Panc1 (cell line): ENCODE measurements at places on chromosomes 12 and 14.

GRCh38 chr14:73713803-73714655 lies at the start of gene PNMA1:
PNMA1 (minus strand) TSS chr14:73714384; CDS start chr14:73713639, 745 bp downstream.
- DNase-seq: no peak

- DNase-seq: no peak
Measured at GRCh38 chr12:47591795-47592194, 114.0 kb downstream of the RPAP3 start.

GRCh38 chr12:52036587-52037171 lies 14.6 kb upstream of the NR4A1 start:
- no peak for DNase-seq

GRCh38 chr12:47732504-47732903 lies 7.2 kb upstream of the ENDOU start:
- no peak for DNase-seq

- no peak for DNase-seq
Measured at GRCh38 chr12:52184813-52185212, 7.0 kb downstream of the KRT80 start.

GRCh38 chr14:61512026-61512834 lies 183.1 kb upstream of the HIF1A start:
- DNase-seq: no peak

DNA sequence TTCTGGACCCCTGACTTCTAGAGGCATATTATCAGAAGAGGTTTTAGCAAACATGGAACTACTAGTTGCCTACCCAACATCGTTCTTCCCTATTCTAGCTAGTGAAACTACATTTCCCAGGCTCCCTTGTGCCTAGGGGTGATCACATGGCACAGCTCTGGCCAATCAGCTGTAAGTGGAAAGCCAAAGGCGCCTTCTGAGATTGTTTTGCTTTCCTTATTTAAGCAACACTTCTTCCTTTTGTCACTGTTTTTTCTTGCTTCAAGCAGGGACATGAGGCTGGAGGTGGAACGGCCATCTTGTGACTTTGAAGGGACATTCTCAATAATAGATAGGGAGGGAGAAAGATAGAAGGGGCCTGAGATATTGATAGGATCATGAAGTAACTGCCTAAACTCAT lies 136.7 kb downstream of the ZNF664 start:
- no peak for DNase-seq

- DNase-seq: no peak
Measured at GRCh38 chr14:32702562-32702961, 236.1 kb upstream of the NPAS3 start.

DNA sequence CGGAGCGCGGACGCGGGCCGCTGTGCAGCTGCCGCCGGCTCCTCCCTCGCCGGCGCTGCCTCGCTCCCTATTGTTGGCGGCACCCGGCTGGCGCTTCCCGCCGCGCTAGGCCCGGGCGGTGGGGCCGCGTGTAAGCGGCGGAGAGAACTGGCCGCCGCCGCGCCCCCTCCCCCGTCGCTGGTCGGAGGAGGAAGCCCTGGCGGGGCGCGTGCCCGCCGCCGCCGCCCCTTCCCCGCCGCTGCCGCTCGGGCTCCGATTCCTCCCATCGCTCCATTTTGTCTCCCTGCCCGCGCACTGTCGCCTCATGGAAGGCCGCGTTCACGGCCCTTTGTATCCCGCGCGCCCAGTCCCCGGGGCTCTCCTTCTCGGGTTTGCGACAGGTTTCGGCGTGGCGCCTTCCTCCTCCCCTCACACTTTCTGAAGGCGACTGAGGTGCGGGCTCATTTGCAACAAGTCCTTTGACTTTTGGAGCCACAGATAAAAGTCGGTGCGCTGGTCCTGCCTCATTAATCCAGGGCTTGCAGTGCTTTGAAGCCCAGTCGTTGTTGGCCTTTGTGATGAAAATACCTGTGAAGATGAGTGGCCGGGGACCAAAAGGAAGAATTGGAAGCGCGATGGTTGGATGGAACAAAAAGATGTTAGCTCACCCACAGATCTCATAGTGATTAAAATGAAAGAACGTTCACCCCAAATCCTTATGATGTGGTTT lies 707 bp downstream of the CPSF6 start:
- DNase-seq: no peak

DNA sequence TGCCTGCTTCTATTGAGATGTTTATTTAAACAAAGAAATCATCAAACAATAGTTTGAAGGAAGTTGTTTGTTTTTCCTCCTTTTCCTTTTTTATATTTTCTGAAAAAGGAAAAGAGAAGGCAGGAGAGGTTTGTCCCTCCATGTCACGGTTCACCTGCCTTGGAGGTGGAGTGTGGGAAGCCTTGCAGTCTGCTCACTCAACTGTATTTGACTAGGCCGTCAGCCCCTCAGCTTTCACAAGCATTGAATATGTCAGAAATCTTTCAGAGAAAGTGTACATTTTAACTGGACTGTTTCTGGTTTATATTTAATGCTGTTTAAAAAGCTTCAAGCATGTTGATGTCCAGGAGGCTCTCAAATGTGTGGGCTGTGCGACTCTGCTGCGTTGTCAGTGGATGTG lies 370.4 kb downstream of the NPAS3 start:
- DNase-seq: no peak

GRCh38 chr14:91142214-91142668 lies 28.4 kb downstream of the DGLUCY start:
- DNase-seq: no peak

DNA sequence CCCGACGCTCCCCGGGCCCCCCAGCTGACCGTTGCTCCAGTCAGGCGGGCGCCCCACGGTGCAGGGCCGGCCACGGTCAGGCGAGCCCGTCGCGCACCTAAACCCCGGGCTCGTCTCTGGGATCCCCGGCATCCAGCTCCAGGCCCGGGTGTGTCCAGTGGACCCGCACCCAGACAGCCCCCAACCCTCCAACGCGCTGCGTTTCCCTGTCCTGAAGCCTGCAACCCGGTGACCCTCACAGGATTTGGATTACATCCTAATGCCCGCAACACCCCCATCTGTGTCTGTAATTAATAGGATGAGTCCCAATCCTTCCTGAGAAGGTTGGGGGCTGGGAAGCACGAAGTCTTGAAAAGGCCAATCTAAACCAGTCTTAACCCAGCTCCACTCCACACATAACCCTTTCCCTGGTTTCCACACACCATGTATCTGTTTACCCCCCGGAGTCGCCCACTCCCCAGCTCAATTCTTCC lies 10.4 kb downstream of the CPNE6 start:
- no peak for DNase-seq

DNA sequence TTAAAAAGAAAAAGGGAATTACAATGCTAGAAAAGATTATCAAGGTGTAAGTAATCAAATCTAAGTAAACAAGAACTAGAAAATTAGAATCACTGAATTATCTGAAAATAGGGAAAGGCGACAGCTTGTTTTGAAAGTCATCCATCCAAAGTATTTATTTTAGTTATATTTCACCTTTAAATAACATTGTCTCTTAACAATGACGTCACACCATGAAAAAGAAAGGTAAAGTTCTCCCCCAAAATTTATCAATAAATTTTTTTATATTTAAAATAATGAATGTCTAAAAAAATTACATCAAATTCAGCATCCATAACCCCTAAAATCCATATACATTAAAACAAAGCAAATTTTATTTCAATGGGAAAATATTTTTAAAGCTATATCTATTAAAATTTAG lies 223.2 kb downstream of the RERGL start:
- DNase-seq: no peak

- no peak for DNase-seq
Measured at GRCh38 chr14:71142375-71143038, 235.2 kb downstream of the PCNX1 start.

GRCh38 chr14:38749936-38750335 lies 353.1 kb downstream of the SEC23A start:
- DNase-seq: no peak

DNA sequence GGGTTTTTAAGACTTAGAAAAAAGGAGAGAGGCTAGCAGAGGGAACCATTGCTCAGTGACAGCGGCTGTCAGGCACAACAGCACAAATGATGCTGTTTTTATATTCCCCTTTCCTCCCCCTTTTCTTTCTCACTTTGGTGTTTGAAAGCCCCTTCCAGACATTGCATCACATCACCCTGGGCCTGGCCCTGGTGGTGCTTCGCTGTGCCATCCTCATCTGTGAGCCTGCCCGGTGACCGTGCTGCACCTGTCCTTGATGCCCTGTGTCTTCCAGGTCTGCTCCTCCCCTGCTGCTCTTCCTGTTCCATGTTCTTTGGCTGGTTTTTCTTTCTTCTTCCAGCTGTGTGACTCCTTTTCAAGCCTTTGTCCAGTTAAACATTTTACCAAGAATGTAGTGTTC lies 24.8 kb downstream of the KLC1 start:
- no peak for DNase-seq

DNA sequence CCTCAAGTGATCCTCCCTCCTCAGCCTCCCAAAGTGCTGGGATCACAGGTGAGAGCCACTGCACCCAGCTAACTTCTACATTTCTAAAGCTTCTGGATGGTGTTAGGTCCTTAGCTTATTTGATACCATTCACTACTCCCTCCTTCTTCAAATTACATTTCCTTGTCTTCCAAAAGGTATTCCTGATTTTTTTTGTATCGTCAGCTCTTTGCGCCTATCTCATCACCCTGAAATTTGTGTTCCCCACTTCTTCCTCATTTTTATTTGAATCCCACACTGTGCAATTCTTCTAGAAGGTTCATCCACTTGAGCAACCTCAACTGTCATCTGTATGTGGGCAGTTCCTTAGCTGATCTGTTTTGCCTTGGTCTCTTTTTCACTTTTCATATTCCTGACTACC lies 241.8 kb upstream of the RGS6 start:
- DNase-seq: no peak

- no peak for DNase-seq
Measured at GRCh38 chr12:124764870-124765580, 98.6 kb downstream of the SCARB1 start.

- no peak for DNase-seq
Measured at GRCh38 chr12:121968876-121969275, 50.5 kb downstream of the CFAP251 start.

DNA sequence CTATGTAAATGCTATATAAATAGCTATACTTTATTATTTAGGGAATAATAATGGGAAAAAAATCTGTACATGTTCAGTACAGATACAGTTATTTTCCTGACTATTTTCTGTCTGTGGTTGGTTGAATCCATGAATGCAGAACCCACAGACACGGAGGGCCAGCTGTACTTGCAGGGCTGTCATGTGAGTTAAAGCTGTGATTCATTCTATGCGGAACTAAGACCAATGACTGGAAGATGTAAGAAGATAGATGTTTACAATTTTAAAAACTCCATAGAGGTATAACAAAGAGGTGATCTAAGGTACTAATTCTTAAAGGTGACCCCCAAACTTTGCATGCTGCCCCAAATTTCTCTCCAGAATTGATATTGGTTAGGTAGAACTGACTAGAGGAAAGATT lies 14.6 kb downstream of the PCNX4 start:
- no peak for DNase-seq

DNA sequence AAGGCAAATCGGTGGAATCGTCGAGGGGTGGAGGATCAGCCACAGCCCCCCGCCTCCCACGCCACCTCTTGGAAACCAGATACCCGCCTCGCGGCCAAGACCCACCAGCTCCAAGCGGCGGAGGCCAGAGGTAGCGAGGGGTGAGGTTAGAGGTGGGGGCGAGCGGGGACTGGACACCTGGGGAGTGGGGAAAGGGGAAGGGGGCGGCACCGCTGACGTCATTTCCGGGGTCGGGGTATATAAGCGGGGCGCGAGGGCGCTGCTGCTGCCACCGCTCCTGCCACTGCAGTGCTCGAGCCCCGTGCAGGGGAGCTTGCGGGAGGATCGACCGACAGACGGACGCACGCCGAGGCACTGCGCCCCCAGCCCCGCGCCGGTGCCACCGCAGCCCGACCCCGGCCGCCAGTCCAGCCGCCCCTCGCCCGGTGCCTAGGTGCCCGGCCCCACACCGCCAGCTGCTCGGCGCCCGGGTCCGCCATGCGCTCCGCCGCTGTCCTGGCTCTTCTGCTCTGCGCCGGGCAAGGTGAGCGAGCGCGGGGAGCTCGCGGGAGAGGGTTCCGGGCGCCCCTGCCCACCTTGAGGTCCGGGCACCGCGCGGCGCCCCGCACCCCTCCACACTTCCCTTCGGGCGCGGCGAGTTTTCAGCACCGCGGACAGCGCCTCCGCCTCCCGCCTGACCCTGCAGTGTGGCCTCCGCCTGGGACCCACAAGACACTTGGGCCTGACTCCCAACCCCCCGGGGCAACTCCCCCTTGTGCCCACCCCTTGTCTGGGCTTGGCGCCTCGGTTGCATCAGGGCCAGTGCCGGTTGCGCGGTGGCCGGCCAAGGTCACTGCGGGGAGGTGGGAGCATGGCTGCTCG lies at the start of gene CHGA:
Gene CHGA (plus strand): TSS at position 268 of the 861 bp plus-strand sequence. CDS start 210 bp downstream, at position 478.
- DNase-seq: no peak

- no peak for DNase-seq
Measured at GRCh38 chr12:108700833-108701541, 30.3 kb downstream of the CORO1C start.

DNA sequence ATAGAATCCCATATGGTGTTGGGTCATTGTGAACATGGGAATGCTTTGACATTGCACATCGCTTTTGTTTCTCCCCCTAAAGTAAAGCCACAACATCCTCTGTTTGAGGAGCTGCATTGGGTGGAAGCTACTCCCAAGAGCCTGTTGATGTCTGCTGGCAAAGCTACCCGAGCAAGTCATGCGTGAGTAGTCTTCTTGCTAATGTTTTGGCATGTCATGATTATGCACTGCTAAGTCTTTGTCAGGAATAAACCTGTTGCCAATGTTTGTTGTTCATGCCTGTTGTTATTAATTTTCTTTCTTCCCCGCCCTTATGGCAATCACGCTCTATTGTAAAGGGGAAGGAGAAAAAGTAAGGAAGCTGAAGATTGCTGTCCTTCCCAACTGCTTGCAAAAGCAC lies 97.3 kb downstream of the EXOC5 start:
- no peak for DNase-seq
